ENCODE measurements at places on chromosomes 4 and X.
A peak's percentile ranks its signal among the peaks of the same experiment; 100 is the strongest.

- H3K4me3 ChIP-seq: no peak overlapping the region
- no peak overlapping the region for H3K27ac ChIP-seq
- H3K4me1 ChIP-seq: no peaks in the 10 kb centered on the region
- no peak for DNase-seq
Measured at GRCh38 chr4:28075401-28075956, 1214.8 kb downstream of the STIM2 start.

GRCh38 chrX:121085612-121086010 lies 38.2 kb downstream of the GLUD2 start:
- no peaks in the 10 kb centered on the region for H3K36me3 ChIP-seq
- no peaks in the 10 kb centered on the region for H3K27me3 ChIP-seq
- H3K4me3 ChIP-seq: no peak overlapping the region
- no peak overlapping the region for H3K27ac ChIP-seq

DNA sequence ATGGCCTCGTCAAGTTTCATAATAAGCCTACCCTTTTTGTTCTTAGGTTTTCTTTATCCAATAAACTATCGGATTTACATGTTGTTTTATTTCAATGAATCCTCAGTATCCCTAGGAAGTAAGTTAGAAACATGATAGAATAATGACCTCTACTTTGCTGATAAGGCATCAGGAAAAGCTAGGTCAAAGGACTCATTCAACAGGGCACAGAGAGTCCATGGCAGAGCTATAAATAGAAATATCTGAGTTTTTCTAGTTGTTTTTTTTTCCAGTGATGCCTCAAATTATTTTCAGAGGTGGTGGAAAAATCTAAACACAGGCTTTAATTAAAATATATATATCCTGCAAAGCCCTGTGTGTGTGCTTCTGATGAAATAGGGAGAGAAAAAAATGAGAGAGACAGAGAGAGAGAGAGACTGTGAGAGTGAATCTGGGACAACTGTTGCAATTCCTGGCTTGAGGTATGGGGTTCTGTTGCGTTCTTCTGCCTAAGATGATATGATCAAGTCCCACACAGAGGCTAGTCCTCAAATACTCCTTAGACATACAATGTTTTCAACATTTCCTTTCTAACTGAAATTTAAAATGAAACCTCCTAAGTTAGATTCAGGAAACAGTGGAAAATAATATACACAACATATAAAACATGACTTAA lies 139.9 kb downstream of the HDX start:
- no peaks in the 10 kb centered on the region for H3K36me3 ChIP-seq
- no peak overlapping the region for H3K27ac ChIP-seq
- no peaks in the 10 kb centered on the region for H3K4me1 ChIP-seq
- H3K4me3 ChIP-seq: no peak overlapping the region
- H3K27me3 ChIP-seq: no peaks in the 10 kb centered on the region

DNA sequence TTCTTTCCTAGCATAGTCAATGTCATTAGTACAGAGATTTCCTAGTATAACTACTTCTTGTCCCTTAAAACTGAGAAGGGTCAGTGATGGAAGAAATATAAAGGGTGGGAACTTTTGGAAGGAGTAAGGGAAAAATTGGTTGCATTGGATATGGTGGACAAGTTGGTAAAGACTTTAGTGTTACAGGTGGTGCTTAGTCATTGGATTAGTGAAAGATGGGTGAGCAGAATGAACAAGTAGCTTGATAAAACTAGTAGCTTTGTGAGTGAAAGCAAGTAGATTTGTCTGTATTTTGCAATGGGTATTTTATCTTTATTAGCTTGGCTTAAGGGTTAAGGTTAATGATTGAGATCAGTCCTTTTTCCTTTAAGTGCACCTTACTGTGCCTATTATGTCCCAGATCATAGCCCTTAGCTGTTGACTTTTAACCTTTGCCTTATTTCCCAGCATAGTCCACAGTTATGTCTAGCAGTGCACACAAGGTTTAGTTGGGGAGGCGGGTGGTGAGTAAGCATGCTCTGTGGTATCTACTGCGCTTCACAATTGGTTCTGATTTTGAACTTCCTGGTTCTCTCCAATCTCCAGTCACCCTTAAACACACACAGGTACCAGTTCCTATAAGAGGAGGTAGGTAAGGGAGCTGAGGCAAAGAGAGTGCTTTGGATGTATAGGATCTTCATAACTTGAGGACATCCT lies 9.5 kb downstream of the WDR44 start:
- H3K4me3 ChIP-seq: no peak overlapping the region
- DNase-seq: no peak
- H3K4me1 ChIP-seq: no peaks in the 10 kb centered on the region
- H3K27ac ChIP-seq: peak overlapping the region; percentile 19
- H3K27me3 ChIP-seq: no peaks in the 10 kb centered on the region

GRCh38 chr4:186201535-186202230 lies 10.3 kb downstream of the CYP4V2 start:
- H3K4me1 ChIP-seq: peaks cover 5% of the 10 kb centered on the region
- no peak overlapping the region for H3K4me3 ChIP-seq
- no peaks in the 10 kb centered on the region for H3K27me3 ChIP-seq
- peaks cover 36% of the 10 kb centered on the region for H3K36me3 ChIP-seq
- peak overlapping the region; percentile 0 for H3K27ac ChIP-seq

- no peak overlapping the region for H3K27ac ChIP-seq
- no peak for DNase-seq
- H3K4me1 ChIP-seq: no peaks in the 10 kb centered on the region
Measured at GRCh38 chr4:137420901-137421396, 111.3 kb downstream of the PCDH18 start.

GRCh38 chrX:131301155-131301554 lies 12.0 kb upstream of the IGSF1 start:
- H3K36me3 ChIP-seq: no peaks in the 10 kb centered on the region
- no peak for DNase-seq
- no peaks in the 10 kb centered on the region for H3K4me1 ChIP-seq
- H3K4me3 ChIP-seq: no peak overlapping the region

- peak overlapping the region; percentile 65 for H3K27ac ChIP-seq
- DNase-seq: no peak
- H3K36me3 ChIP-seq: no peaks in the 10 kb centered on the region
- peak overlapping the region; percentile 93 for H3K4me3 ChIP-seq
Measured at GRCh38 chr4:38869511-38869910, 1.9 kb downstream of the FAM114A1 start.

DNA sequence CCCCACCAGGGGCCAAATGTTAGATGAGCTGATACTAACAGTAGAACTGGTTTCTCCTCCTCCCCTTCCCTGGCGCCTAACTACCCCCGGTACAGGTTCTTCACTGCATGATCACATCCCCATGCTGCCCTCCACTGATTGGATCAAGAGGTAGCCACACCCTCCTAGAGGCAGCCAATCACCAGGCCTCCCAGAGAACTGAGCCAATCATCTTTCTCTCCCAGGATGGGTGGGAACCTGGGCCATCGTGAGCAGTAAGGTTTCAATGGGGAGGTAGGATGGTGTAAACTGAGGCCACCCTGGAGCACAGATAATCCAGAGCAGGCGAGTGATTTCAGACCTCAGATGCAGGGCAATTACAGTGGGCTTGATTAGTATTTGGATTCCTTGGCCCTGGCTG lies 64.2 kb downstream of the PPP2R2C start:
- H3K4me1 ChIP-seq: no peaks in the 10 kb centered on the region
- H3K27ac ChIP-seq: no peak overlapping the region
- H3K36me3 ChIP-seq: no peaks in the 10 kb centered on the region

- no peak overlapping the region for H3K4me3 ChIP-seq
- no peaks in the 10 kb centered on the region for H3K27me3 ChIP-seq
- no peaks in the 10 kb centered on the region for H3K36me3 ChIP-seq
- H3K4me1 ChIP-seq: no peaks in the 10 kb centered on the region
Measured at GRCh38 chr4:80911458-80911857, 119.0 kb upstream of the BMP3 start.

- no peak for DNase-seq
- H3K27me3 ChIP-seq: no peaks in the 10 kb centered on the region
- H3K27ac ChIP-seq: no peak overlapping the region
Measured at GRCh38 chr4:156193106-156193505, 239.4 kb upstream of the CTSO start.

DNA sequence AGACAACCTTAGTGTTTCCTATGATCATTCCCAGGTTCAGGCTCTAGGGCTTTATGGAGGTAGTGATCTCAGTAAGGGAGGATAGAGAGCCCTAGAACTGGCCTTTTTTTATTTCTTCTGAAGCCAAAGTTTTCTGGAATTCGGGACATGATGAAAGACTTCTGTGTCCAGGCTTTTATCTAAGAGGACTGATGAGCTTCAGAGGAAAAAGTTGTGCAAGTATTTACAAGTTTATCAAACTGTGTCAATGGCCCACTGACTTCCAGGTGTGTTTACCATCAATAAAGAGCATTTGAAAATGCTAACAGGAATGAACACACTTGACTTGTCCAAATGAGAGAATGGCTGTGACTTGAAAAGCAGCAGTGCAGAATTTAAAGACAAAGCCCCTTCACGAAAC lies 254.6 kb downstream of the DCTD start:
- no peak for DNase-seq
- no peak overlapping the region for H3K4me3 ChIP-seq
- H3K27ac ChIP-seq: no peak overlapping the region
- no peaks in the 10 kb centered on the region for H3K27me3 ChIP-seq
- no peaks in the 10 kb centered on the region for H3K36me3 ChIP-seq

DNA sequence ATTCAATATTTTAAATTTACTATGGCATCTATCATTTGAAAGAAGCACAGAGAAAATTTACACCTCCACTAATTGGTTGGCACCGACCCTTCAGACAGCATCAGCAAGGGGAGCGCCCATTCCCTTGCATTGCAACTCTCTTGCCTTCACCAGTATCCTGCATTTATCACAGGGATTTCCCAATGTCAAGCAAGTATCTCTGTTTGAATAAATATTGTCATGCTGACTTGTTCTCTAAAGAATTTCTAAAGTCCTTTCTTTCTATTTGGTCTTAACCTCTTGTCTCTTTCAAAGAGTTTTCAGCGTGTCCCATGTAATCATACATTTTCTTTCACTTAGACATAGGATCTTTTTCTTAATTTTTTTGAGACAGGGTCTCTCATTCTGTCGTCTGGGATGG lies 10.4 kb downstream of the DCTD start:
- no peaks in the 10 kb centered on the region for H3K27me3 ChIP-seq
- no peaks in the 10 kb centered on the region for H3K4me1 ChIP-seq
- H3K4me3 ChIP-seq: no peak overlapping the region
- DNase-seq: no peak
- H3K36me3 ChIP-seq: peaks cover 75% of the 10 kb centered on the region

- H3K27me3 ChIP-seq: peaks cover 9% of the 10 kb centered on the region
- DNase-seq: peak; percentile 97
- peak within 1 kb of the TSS; percentile 98 for H3K27ac ChIP-seq
- H3K36me3 ChIP-seq: no peaks in the 10 kb centered on the region
Measured at GRCh38 chr4:13484122-13484748, at the start of gene RAB28. RAB28 (minus strand) TSS chr4:13484340.

- no peak overlapping the region for H3K4me3 ChIP-seq
- H3K27me3 ChIP-seq: no peaks in the 10 kb centered on the region
- H3K36me3 ChIP-seq: no peaks in the 10 kb centered on the region
- no peak for DNase-seq
Measured at GRCh38 chr4:76205476-76205875, 8.1 kb downstream of the SCARB2 start.

GRCh38 chr4:166400270-166400894 lies 527.3 kb downstream of the TLL1 start:
- no peak for DNase-seq
- no peak overlapping the region for H3K27ac ChIP-seq
- H3K4me3 ChIP-seq: no peak overlapping the region

DNA sequence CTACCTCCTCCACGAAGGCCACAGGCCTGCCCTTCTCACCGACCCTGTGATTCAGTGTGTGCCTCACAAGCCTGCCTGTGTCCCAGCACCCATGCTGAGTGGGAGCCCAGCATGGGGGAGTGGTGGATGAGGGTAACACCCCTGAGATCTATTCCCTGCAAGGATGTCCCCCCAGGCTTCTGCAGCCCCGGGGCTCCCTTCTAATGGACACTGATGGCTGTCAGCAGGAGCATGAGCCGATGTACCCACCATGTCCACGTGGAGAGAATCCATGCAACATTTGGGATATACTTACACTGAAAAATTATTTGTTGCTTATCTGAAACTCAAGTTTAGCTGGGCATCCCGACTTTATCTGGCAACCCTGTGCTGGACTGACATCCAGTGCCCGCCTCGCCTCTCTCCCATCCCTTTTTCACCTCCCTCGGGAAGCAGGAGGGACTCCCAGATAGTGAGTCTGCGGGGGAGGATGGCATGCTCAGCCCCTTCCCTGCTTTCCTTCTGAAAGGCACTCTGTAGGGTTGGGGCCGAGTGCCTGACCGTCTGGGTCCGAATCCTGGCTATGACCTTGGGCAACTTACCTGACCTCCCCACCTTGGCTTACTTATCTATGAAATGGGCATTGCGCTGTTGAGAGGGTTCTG lies 46.9 kb upstream of the SORCS2 start:
- DNase-seq: no peak
- H3K4me1 ChIP-seq: no peaks in the 10 kb centered on the region
- no peaks in the 10 kb centered on the region for H3K27me3 ChIP-seq
- H3K36me3 ChIP-seq: no peaks in the 10 kb centered on the region
- no peak overlapping the region for H3K27ac ChIP-seq
- no peak overlapping the region for H3K4me3 ChIP-seq

GRCh38 chr4:54099287-54099747 lies 646 bp upstream of the GSX2 start:
- peaks cover 20% of the 10 kb centered on the region for H3K4me1 ChIP-seq
- no peaks in the 10 kb centered on the region for H3K36me3 ChIP-seq
- DNase-seq: no peak
- no peak overlapping the region for H3K27ac ChIP-seq
- H3K4me3 ChIP-seq: peak overlapping the region; percentile 42

- no peak overlapping the region for H3K4me3 ChIP-seq
- no peaks in the 10 kb centered on the region for H3K27me3 ChIP-seq
- H3K27ac ChIP-seq: no peak overlapping the region
- H3K36me3 ChIP-seq: no peaks in the 10 kb centered on the region
Measured at GRCh38 chr4:118058955-118059354, 24.7 kb downstream of the NDST3 start.

GRCh38 chr4:68349279-68349648 lies 626 bp downstream of the YTHDC1 start:
- no peaks in the 10 kb centered on the region for H3K36me3 ChIP-seq
- H3K27ac ChIP-seq: peak overlapping the region; percentile 98
- no peaks in the 10 kb centered on the region for H3K27me3 ChIP-seq
- H3K4me3 ChIP-seq: peak overlapping the region; percentile 82
- no peak for DNase-seq
- H3K4me1 ChIP-seq: peaks cover 40% of the 10 kb centered on the region

DNA sequence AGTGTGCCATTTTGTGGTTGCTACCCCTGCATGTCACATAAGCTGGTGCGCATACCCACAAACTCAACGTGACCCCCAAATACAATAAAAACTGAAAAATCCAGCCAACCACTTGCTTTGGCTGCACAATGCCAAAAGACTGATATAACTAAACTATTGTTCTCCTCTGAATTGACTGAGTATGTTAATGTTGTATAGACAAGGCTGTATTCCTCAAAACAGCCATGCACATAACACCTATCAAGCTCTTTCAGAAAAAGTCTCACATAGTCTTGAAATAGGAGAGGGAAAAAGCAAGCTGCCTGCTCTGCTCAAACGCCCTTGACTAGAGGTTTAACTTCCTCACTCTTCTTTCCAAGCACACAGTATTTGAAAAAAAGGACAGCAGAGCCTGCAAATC lies 126.4 kb upstream of the NOCT start:
- H3K4me1 ChIP-seq: no peaks in the 10 kb centered on the region
- no peak overlapping the region for H3K4me3 ChIP-seq
- DNase-seq: no peak
- H3K27ac ChIP-seq: no peak overlapping the region
